Glutamatergic neuron (in vitro differentiated cells): ENCODE measurements at places on chromosomes 7 and 10. TPM values are rescaled to one million over a fixed set of nuclear protein-coding genes. Genes with fewer than 3 reads are reported as not detected.

GRCh38 chr7:98187138-98187502 lies 24.1 kb upstream of the BHLHA15 start:
- no peak for DNase-seq

HTR7 gene
- 13.3 TPM for total RNA-seq

NUTM2E gene
- 0.86 TPM for total RNA-seq

KRIT1 gene
- 37.8 TPM for total RNA-seq

DNA sequence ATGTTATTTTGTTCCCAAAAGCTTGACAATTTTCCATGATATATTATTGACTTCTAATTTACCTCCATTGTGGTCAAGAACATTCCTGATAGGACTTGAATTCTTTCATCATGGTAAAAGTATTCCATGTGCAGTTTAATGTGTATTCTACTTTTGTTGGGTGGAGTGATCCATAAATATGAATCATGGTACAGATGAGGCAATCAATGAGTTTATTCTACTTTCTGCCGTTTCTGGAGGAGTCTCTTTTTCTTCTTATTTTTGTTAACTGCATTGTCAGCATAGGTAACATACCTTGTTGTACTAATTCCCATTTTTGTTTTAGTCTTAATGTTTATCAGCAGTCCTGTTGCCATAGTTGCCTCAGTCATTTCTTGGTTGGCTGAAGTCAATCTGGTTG lies 69.6 kb downstream of the SHOC2 start:
- no peak for DNase-seq

TES gene
- 53.5 TPM for total RNA-seq

GRCh38 chr7:116955801-116956476 lies 2.6 kb downstream of the ST7 start:
- no peak for DNase-seq

DNA sequence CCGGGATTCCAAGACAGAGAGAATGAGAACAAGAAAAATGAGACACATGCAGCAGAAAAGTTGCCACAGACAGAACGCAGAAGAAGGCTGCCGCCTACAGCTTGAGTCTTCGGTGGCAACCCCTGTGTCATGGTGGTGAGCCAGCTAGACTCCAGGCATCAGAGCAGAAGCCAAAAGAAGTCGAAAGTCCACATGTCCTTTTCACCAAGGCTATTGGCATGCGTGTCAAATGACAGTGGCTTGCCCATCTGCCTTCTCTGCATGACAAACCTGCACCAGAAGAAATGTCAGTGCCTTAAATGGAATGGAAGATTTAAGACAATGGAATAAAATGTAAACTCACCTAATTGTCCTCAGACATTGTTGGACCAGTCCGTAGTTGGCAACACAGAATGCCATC lies 93.9 kb upstream of the NPSR1 start:
- DNase-seq, result no peak

GRCh38 chr10:31000071-31000782 lies 31.4 kb downstream of the ZNF438 start:
- DNase-seq, result no peak

GRCh38 chr7:36787933-36788378 lies 63.7 kb upstream of the AOAH start:
- no peak for DNase-seq

DBF4 gene
- 23.7 TPM for total RNA-seq

- DNase-seq, result no peak
These were observed 380.2 kb downstream of the EXOC4 start for GRCh38 chr7:133633055-133633454.

NEURL1 gene
- 3.1 TPM for total RNA-seq

TMEM184A gene
- total RNA-seq, result 20.7 TPM

NCF1 gene
- 0.54 TPM for total RNA-seq

SPDYE2B gene
- total RNA-seq, result not detected

FAM53B gene
- total RNA-seq, result 30.5 TPM

GRCh38 chr7:108280136-108280535 lies 150.0 kb upstream of the LAMB4 start:
- no peak for DNase-seq

DNA sequence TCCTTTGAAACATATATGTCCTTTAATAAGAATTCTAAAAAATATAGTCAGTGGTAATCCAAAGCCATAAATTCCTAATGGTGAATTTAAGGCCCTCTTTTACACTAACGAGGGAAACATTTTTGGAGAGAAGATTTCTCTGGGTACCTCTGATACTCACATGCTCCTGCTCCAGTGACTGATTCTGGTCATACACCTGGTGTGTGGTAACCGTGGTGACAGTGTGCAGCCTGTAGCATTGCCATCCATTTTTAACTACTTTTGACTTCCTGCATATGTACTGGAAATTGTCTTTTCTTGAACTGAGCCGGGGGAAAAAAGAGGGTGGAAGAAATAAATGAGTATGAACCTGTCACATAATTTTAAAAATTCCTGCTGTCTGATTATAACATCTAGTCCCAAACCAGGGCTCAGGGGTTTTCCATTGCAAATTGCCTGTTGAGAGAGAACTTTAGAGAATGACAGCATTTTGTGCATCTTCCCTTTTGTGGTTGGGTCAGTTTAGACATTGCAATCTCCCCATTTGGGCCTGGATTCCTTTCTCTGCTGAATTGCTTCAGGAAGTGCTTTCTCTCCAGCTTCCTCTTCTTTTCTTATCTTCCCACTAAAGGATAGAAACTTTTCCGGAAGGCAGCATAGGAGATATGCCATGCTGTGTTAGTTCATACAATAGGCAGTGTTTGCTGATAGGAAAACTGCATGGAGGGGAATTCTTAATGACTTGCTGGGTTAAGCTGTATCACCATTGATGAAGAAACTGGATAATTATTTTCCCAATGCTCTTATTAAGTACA lies 125.5 kb downstream of the GRM3 start:
- no peak for DNase-seq

DNA sequence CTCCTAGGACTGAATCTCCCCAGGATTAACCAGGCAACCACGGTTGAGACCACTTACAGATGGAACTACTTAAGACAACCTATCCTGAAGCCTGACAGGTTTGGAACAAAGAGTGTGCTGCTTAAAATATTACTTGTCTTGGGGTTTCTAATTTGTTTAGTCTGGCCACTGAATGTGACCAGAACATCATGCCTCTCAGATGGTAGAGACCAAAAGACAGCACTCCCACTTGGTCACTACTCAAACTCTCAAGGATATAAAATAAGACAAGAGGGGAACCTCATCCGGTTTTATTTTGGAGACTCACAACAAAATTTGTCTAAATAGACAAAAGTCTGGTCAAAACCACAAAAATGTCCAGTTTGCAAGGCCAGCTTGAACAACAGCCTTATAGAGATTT lies 15.3 kb downstream of the MRPL32 start:
- no peak for DNase-seq

- DNase-seq, result no peak
These were observed 75.9 kb downstream of the SH2D4B start for GRCh38 chr10:80613466-80614170.
